ENCODE measurements at places on chromosomes 5 and 9. TPM values are rescaled to one million over a fixed set of nuclear protein-coding genes. Genes with fewer than 3 reads are reported as not detected.

DNA sequence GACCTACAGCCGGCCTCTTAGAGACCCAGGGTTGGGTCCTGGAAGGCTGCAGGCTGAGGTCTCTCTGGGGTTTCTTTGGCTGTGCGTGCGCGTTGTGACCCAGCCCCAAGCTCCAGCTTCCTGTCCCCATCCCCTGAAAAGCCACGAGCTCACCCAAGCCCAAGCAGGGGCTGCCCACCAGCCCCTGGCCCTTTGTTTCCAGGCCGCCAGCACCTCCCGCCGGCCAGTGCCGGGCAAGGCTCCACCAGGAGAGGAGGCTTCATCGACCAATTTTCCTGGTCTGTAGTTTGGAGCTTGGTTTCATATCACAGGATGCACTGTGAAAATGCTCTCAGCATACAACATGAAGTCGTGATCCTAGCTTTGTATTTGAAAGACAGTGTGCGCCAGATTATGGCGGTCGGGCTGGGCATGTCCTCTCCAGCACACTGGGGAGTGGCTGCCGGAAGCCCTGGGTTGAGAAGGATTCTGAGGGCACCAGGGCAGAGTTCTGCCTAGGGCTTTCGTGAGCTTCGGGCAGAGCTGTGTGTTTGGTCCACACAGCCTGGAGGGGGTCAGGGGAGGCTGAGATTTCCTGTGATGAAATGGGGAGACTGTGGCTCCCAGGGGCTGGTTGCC, 78.6 kb downstream of the COL5A1 start:
- DNase-seq, result no peak

DNA sequence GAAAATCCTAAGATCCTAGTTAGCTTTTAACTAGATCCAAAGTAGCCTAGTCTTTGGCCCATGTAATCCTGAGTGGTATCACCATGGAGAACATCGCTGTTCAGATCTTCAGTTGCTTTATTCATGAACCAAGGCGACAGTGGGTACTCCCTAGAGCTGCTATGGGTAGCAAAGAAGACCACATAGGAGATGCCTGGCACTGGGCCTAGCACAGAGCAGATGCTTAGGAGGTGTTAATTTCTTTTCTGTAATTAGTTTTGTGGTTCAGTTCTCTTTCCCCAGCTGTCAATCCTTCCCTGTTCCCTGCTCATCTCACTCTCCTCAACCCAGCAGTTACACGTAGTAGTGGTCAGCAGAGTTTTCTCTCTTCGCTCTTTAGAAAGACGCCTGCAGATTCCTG, 9.3 kb downstream of the CAST start:
- no peak for DNase-seq

DNA sequence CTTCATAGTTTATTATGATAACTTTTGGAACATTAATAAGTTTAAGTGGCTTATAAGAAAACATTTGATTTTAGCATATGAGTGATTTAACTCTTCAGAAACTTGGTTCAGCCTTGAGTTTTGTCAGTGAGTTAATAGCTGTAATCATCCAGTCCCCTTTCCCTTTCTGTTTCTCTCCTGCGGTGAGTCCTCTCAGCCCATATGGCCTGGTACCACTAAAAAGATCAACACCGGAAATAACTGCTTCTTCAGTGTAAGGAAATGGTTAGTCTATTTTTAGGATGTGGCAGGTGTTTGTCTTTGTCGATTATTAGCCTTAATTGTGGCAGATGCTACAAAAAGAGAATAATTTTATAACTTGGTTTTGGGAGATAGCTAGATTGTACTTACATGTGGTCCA, 120.2 kb upstream of the GRHPR start:
- no peak for DNase-seq

DNA sequence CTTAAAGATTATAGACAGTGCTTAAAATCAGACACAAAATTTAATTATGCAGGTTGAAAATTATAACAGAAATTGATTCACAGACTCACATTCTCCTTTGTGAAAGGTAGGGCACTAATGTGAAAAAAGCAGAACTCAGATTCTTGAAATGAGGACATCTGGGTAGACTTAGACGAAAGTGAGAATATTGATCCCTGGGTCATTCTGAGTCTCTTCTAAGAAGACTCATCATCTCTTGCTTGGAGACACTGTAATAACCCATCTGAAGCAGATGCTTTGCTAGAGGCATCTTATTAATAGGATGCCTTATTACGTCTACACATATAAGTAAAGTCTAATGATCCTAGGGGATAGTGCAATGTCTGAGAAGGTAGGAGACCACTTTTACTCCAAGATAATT, 274.4 kb downstream of the HINT1 start:
- DNase-seq, result no peak

- no peak for DNase-seq
Observed at GRCh38 chr5:93674866-93675459, 66.4 kb downstream of the POU5F2 start.

GRCh38 chr9:69319324-69320025, 5.5 kb upstream of the ENTREP1 start:
- no peak for DNase-seq

GRCh38 chr5:34042321-34042720, 692 bp downstream of the C1QTNF3 start:
- DNase-seq, result no peak

GRCh38 chr5:81626524-81626923, 124.4 kb downstream of the SSBP2 start:
- DNase-seq, result peak; percentile 81

DNA sequence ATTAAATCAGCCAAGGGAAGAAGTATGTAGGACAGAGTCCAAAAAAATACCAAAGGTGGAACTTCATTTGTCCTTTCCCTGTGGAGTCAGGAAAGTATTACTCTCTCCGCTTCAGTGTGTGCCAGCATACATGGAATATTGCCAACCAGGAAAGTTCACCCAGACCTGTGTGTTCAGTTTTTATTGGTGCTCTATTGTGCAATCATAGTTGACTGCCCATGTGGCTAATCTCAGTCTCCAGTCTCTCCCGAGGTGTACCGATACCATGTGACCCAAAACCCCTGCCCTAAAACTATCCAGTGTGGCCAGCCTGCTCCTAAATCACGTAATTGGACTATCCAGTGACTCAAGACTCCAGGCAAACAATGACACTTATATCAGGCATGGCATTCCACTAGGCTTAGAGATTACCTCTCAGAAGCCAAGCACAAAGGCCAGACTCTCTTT, 38.8 kb downstream of the NFX1 start:
- DNase-seq, result peak; percentile 98

GRCh38 chr5:160044967-160045366, 36.0 kb downstream of the TTC1 start:
- no peak for DNase-seq

GRCh38 chr9:86405086-86405491, 50.9 kb upstream of the TUT7 start:
- DNase-seq, result no peak

GRCh38 chr5:72654231-72654630, 147.0 kb upstream of the ZNF366 start:
- no peak for DNase-seq

Gene PLAC8L1
- total RNA-seq, result not detected

Gene PCDHGC3
- total RNA-seq, result 0.35 TPM

Gene KIAA0825
- 0.23 TPM for total RNA-seq

Gene C9orf153
- 1.9 TPM for total RNA-seq

Gene SHOC1
- total RNA-seq, result not detected

Gene RORB
- 0.06 TPM for total RNA-seq

Data from PC-3 (cell line).